Activated naive CD4-positive, alpha-beta T cell treated with anti-CD3 and anti-CD28 coated beads for 36 hours (primary cell): ENCODE measurements at places on chromosomes 11 and 22. TPM values are rescaled to one million over a fixed set of nuclear protein-coding genes. Genes with fewer than 3 reads are reported as not detected.

- DNase-seq = no peak
Observed at GRCh38 chr11:71252269-71252769, at the start of gene SHANK2. Gene SHANK2, minus strand, starts transcription at chr11:71252577. Its CDS starts 105,251 bp downstream, at chr11:71147326.

The GGT1 gene
- total RNA-seq = 16.1 TPM

The OR2AG1 gene
- total RNA-seq = not detected

The UCP3 gene
- total RNA-seq = 0.83 TPM
